RPMI8226 (cell line): ENCODE measurements at places on chromosomes 2 and 18.

DNA sequence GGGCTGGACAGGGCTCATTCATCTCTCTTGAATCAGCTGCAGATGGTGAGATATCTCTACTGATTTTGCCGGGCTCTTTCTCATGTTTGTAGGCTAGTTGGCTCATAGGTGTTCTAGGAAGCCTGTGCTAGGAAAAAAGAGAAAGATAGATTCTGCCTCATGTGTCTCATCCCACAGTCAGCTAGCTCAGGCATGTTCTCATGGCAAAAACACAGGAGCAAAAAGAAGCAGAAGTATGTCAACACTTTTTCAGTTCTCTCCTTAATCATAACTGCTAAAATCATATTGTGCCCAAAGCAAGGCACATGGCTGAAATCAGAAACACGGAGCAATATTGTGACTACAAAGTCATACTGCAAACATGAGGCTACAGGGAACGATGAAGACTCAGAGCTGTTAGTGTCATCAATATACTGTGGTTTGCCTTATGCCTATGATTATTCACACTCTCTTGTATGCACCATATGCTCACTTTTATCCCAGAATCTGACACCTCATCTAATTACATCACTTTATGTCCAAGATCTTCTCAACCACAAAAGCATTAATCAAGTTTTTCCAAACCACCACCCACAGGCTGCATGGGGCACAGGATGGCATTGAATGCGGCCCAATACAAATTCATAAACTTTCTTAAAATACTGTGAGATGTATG, 571.9 kb upstream of the CNTNAP5 start:
- no peak for DNase-seq

GRCh38 chr2:2848621-2849333, 517.7 kb upstream of the MYT1L start:
- peak; percentile 91 for DNase-seq

- no peak for DNase-seq
Observed at GRCh38 chr2:216188559-216188850, 79.4 kb downstream of the XRCC5 start.

DNA sequence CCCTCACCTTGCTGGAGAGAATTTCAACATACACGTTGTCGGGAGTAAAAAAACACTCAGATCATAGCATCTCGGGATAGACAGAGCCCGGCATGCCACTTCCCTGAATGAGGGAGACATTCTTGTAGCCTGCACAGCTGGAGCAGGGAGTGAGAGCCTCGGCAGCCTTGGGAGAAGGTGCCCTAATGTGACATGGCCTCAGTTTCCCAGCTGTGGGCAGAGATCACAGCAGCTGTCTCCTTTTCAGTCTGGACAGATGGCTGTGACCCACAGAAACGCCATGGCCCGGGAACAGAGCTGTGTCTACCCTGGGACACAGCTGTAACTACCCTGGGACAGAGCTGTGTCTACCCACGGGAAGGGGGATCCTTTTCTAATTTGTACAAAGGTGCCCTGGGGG, 55.9 kb downstream of the HS1BP3 start:
- no peak for DNase-seq

DNA sequence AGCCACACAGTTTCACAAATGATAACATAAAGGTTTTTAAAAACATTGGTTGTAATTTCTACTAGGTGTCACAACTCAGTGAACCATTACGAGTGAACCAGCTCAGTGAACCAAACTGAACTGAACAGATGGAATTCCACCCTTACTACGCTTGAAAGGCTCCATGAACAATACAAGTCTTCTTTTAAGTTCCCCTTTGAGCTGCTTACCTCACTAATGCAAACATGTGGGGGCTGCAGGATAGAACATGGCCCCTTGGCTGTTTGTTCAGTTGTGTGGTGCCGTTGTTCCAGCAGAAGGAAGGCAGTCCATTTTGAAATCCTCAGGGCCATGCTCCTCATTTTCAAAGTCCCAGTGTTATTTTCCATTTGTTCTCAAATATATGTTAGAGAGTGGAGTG, 30.7 kb upstream of the KLHL14 start:
- DNase-seq, result no peak

DNA sequence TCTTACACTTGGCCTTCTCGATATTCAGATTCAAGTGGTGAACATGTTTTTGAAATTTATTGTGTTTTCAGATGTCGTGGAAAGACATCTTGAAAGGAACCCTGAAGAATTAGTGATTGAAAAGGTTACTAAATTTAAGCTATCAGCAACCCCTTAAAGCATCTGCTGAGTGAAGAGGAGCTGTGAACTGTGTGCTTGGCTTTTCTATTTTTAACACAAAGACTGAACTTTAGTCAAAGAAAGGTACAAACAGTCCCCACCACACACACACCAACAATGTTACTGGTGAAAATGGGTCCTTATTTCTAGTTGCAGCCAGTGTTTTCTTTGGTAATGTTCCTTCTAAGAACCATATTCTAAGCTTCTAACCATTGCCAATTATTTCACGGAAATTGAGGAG, 95.1 kb downstream of the CYRIA start:
- DNase-seq, result no peak

- no peak for DNase-seq
Observed at GRCh38 chr2:169001116-169001815, 29.9 kb downstream of the ABCB11 start.

DNA sequence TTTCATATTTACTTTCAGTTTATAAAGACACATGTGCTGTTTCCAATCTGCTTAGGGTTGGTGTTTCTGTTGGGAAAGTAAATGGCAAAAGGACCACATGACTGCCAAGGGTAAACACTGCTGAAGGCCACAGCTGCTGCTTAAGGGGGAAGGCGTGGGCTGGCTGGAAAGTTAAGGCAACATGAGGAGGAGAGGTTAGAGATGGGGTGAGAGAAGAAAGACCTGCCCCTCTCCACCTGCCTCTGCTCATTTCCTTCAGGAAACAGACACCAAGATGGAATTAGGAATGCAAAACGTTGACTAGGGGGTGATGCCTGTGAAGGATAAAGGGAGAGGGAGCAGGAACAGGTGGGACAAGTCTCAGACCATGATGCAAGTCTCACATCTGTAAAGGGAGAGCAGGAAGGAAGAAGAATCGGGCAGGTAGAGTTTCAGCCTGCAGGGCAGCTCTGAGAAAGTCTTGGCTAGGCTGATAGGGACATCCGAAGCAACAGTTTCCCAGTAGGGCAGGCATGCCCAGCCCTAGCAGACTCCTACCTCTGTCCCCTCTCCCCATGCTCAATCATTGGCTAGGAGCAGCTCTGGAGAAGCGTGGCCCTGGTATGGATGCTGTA, 86.0 kb downstream of the CDC42EP3 start:
- peak; percentile 72 for DNase-seq

GRCh38 chr2:206231669-206232286, 42.7 kb upstream of the ZDBF2 start:
- DNase-seq, result no peak

- peak; percentile 58 for DNase-seq
Observed at GRCh38 chr18:58501066-58501896, 127.6 kb downstream of the ALPK2 start.

- DNase-seq, result no peak
Observed at GRCh38 chr2:75071766-75072165, 113.3 kb downstream of the POLE4 start.

- DNase-seq, result peak; percentile 34
Observed at GRCh38 chr2:201128933-201129505, 13.1 kb downstream of the CFLAR start.

- DNase-seq, result no peak
Observed at GRCh38 chr2:99478632-99479031, 11.2 kb downstream of the REV1 start.

DNA sequence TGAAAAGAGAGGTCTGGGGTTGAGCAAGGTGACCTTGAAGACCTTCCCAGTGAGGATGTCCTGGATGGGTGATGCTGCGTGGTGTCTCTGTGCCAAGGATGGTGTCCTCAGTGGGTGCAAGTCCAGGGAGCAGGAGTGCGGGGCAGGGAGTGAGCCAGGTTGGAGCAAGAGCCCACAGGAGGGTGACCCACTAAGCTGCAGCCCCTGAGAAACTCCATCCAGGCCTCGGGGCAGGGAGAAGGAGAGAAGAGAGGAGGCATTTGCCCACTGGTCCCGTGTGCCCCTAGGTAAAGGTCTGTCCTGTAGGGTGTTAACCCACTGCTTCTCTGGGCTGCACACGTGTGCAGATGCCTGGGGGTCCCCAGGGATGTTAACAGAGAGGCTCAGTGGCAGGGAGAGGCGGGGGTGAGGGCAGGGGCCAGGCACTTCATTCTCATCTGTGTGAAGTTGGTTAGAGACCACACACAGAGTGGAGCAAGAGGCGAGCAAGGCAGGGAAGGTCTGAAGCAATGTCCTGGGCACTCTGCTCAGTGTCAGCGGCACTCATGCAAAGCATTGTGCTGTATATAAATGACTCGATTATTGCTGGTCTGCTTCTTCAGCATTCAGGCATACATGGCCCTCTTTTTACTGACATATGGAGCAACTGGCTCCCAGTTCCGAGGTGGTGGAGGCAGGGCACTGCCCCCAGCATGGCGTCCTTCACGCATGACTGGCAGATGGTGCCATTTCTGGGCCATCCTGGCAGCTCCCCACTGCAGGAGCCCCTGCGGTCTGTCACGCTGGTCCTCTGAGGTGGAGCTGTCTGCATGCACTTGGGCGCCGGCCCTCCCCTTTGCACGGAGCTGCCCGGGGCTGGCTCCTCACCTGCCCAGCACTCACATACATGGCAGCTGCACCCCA, 117.2 kb upstream of the HS6ST1 start:
- no peak for DNase-seq

GRCh38 chr2:139369423-139370409, 589.5 kb upstream of the NXPH2 start:
- DNase-seq, result no peak

DNA sequence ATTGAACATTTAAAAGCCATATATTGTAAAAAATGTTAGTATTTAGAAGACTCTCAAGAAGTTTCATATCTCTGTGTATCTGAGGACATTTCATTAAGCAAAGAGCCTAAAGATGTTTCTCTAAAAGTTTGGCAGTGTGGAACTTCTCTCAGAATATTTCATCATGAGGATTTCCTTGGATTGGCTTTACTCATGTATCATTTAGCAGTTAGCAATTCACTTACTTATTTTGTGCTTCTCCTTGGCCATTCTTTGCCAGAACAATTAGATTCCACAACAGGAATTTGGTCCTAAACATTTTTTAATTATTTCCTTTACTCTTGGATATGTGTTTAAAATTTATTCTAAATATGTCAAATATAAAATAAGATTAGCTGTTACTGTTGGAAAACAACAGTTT, 345.0 kb upstream of the LRRTM4 start:
- DNase-seq, result no peak

DNA sequence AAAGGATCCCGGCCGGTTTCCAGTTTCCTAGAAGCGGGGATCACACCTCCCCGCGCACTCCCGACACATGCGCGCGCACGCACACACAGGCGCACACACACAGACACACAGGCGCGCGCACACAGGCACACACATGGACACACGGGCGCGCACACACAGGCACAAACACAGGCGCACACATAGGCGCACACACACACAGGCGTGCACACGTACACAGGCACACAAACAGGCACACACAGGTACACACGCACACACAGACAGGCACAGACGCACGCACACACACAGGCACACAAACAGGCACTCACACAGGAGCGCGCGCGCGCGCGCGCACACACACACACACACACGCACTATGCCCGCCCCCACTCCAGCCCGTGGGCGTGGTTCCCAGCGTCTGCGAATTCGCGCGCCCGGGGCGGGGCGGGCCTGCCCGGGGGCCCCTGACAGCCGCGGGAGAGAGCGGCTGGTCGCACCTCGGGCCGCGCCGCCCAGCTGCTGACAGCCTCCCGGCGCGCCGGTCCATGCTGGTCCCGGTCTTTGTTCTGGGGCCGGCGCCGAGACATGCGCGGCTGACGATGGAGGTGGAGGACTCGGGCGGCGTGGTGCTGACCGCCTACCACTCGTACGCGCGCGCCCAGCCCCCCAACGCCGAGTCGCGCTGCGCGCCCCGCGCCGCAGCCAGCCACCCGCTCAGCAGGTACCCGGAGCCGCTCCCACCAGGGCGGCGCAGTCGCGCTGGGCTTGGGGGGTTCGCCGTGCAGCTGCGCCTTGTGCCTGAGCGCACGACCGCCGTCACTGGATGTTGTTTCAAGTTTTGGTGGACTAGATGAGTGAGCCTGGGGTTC, at the start of gene ARHGAP28:
Gene ARHGAP28, plus strand, starts transcription at position 470 of the 845 bp plus-strand sequence. Its CDS starts 106 bp downstream, at position 576.
- peak; percentile 74 for DNase-seq
